Amniotic stem cell (primary cell): ENCODE measurements at places on chromosomes 4 and X.

- no peak for DNase-seq
Observed at GRCh38 chrX:99353412-99353811, 1056.7 kb downstream of the PCDH19 start.

DNA sequence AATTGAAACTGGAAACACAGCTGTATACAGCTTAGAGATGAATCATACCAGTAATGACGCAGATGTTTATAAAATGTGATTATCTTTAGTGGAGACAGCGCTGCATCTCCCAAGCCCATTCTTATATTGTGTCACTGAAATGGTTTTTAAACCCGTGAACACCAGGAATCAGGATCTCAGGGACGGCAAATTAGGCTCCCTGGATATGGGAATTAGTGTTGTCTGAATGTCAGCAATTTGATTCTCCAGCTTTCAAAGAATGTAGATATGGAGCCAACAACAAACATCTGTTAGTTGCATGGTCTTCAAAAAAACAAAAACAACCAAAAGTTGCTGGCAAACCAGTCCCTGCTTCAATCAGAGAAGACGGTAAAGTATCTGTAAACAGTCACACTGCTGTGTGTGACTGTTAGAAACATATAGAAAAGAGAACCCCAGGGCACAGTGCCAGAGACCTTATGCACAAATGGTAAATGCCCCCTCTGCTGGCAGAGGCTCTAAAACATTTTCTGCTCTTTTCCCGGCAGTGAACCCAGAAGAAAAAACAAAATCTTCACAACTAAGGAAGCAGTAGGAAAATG is 351.9 kb upstream of the FTHL17 start:
- DNase-seq, result peak; percentile 9

- no peak for DNase-seq
Observed at GRCh38 chrX:79138658-79139241, 5.7 kb upstream of the GPR174 start.

GRCh38 chr4:119329835-119330620 is 8.1 kb upstream of the FABP2 start:
- DNase-seq, result no peak

GRCh38 chrX:16162391-16162790 is 4.9 kb upstream of the MAGEB17 start:
- no peak for DNase-seq

DNA sequence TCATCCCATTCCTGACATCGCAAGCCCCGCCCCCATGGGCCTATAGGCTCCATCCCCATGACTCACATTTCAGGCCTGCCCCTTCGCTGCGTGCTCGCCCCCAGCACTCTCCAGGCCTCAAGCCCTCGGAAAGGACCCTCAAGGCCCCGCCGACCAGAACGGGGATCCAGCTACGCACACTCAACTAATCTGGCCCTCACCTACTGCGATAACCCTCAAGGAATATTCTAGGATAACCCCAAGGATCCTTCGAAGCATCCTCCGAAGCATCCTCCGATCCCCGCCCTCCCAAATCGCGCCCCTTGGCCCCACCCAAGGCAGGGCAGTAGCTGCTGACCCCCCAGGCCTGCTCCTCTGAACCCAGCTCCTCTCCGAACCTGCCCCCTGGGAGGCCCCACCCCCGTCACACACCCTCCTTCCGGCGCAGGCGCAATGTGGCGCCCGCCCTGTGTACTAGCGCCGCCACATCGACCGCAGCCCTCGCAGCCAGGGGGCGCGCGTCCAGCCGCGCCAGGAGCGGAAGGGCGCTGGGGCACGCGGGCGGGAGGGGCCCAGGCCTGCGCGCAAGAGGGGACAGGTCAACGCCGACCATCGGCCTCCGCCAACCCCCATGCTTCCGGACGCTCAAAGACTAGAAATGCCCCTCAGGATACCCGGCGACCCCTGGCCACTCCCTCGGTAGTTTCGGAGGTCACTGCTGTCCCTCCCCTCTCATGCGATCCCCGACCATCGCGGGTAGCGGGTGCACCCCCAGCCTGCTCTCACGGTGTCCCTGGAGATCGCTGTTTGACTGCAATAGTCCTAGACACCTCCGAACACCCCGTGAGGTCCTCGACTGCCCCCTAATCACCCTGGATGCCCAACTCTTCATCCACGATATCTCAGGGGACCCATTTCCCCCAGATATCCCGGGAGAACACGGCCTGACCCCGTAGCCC is 6.4 kb upstream of the MAGIX start:
- DNase-seq, result peak; percentile 75

GRCh38 chrX:17587366-17587765 is 149.9 kb upstream of the SCML1 start:
- no peak for DNase-seq

GRCh38 chr4:71526637-71527406 is 188.0 kb downstream of the SLC4A4 start:
- no peak for DNase-seq

DNA sequence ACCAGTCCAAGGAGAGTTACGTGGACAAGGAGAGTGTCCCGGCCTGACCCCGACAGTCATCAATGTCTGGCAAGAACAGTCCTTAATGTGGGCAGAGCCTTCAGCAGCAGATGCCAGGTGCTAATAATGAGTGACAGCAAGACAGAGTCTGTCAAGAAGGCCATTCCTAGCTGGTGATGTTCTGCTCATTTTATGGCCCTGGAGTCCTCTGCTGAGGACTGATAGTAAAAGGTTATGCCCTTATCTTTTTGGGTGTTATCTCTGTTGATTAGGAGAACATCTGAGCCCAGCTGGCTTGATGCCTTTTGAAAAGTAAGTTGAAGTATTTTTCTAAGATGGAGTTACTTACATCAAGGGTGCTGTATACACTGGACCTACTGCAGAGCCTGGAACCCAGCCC is 67.3 kb downstream of the SLC34A2 start:
- no peak for DNase-seq

GRCh38 chr4:156190615-156191014 is 236.9 kb upstream of the CTSO start:
- DNase-seq, result peak; percentile 53

DNA sequence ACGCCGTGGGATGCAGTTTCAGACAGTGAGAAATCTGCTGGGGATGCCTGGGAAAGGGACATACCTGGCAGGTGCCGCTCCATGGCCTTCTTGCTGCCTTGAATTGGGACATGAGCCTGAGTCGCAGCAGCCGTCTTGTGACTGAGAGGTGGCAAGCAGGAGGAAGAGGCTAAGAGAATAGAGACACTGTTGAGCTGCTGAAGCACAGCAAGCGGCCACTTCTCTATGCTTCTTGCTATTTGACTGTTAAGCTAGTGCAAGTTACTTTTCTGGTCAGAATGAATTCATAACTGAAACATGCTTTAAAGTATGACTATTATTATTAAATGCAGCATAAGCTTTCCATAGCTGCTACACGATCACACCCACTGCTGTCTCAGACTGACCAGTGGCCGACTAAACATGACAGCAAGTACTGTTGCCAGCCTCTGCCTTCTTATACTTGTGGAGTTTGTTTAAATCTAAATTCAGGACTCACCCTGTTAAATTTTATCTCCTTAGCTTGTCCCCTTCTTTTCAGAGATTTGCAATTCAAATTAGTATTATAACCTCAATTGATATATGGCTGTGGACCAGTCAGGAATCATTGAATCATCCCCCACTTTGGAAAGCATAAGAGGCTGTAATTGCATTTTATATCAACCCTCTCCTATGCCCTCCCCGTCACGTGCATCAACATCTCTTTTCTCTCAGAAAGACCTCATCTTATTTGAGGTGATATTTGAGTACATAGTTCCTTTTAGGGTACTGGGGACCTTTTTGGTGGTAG is 24.8 kb upstream of the ACSL1 start:
- DNase-seq, result no peak

DNA sequence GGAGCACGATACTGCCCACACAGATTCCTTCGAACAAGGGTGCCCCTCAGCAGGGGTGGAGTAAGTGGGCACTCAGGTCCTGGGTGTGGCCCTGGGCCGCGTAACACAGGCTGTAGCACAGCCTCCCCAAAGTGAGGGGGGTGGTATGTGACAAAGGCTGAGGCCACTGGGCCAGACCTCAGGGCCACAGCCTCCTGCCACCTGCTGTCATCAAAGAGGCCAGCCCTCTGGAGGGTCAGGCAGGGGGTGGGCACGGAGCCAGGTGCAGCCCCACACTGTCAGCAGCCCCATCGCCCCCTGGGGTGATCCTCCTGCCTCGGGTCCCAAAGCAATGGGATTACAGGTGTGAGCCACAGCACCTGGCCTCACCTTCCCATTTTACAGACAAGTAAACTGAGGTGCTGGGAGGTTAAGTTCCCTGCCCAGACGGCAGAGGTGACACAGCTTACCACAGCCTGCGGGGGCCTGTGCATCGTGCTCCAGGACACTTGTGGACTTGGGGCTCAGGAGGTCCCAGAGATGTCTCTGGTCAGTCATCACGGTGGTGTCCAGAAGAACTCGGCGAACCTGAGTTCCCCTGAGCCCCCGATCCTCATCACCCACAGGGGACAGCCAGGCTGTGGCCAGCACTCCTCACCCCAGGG is 27.5 kb upstream of the MXD4 start:
- no peak for DNase-seq

DNA sequence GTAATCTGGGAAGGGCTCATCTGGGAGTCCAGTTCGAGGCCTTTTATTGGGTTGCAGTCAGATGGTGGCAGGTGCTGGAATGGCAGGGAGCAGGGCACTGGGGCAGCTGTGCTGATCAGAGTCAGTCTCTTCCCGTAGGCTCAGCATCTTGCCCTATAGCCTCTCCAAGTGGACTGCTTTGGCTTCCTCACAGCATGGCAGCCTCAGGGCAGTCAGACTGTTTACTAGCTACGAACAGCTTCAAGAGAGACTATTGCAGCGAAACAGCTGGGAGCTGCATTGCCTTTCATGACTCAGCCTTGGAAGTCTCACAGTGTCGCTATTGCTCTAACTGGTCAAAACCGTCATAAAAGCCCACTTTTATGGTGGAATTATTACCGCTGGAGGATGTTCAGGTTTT is 26.8 kb upstream of the DUSP21 start:
- DNase-seq, result no peak

GRCh38 chr4:4712800-4713528 is 146.5 kb upstream of the MSX1 start:
- DNase-seq, result no peak

DNA sequence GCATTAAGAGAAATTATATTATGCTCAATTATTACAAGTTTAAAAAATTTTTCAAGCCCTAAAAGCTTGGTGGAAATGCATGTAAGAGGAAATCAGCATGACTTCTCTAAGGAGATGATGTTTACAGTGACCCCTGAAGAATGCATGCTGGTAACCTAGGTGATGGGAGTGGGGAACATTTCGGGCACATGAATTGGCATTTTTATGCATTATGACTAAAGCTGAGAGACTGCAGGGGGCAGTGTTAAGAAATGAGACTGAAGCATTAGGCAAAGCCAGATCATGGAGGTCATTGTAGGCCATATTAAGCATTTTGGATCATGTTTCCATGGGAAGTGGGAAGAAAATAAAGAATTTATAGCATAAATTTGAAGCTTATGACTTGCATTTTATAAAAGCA is 421.3 kb downstream of the FAT4 start:
- no peak for DNase-seq

DNA sequence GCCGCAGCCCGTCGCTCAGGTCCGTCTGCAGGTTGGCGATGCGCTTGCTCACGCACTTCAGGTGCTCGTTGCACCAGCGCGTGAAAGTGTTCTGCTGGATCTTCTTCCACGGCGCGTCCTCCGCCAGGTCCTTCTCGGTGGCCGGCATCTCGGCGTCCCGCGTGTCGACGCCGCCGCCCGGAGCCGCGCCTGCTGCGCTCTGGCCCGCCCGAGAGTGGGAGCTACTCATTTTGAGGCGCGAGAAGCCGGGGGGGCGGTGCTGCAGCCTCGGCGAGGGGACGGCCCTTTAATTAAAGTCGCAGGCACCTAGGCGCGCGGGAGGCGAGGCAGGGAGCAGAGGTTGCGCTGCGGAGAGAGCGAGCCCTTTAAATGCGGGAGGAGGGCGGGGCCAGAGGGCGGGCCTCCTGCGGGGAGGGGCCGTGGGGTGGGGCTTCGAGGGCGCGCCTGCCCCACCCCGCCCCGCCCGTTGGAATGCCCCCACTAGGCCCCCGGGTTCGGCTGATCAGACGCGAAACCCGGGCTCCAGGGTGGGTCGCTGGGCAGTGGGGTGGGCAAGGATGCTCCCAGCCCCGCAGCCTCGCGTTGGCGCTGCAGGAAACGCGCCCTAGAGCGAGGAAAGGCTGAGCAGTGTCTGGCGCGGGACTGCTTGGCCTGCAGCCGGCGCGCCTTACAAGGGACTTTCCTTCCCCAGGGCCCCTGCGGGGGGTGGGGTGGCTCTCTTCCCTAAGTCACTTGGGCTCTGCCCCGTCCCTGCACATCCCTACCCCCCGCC is 3.2 kb downstream of the FLNA start:
- peak; percentile 66 for DNase-seq

- no peak for DNase-seq
Observed at GRCh38 chr4:163878336-163879121, 384.0 kb downstream of the TMA16 start.

GRCh38 chr4:95549246-95550114 is 707 bp upstream of the UNC5C start:
- no peak for DNase-seq

- DNase-seq, result no peak
Observed at GRCh38 chrX:108221301-108221864, 129.8 kb downstream of the ATG4A start.

GRCh38 chrX:98962996-98963395 is 1447.1 kb downstream of the PCDH19 start:
- no peak for DNase-seq

GRCh38 chrX:114047558-114047957 is 536.3 kb upstream of the HTR2C start:
- DNase-seq, result no peak

DNA sequence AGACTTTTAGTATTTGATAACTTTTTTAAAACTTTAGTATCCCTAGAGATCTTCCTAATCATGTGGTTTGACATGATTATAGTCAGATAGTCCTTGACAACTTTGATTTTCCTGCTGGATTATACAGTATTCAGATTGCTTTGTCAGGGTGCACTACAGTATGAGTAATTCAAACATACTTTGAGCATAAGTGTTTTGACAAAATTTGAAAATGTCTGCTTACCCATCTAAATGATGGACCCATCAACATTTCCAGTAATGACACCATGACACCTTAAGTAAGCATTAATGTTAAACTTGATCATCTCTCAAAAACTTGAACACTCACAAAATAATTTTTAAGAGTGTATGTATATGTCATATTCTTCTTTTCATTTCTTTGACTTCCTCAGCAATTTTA is 514.5 kb upstream of the SMIM31 start:
- DNase-seq, result no peak

DNA sequence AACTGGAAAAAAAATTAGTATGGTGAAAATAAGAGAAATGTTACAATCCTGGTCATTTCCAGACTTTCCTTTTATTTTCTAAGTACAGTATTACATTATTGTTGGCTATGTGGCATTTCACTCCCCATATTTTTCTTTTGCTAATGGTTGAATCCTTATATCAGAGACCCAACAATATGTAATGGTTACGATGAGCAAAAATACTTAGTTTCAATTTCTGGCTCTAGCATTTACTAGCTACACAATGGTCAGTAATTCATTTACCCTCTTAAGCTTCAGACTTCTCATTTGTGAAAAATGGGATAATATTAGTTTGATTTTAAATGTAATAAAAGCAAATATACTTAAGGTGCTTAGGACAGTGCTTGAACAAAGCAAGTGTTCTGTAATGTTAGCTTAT is 942.9 kb upstream of the PABPC4L start:
- no peak for DNase-seq
